Thoracic aorta endothelial cell (primary cell): ENCODE measurements at places on chromosomes 1 and 21. TPM values are rescaled to one million over a fixed set of nuclear protein-coding genes. Genes with fewer than 3 reads are reported as not detected.

The CC2D1B gene
- 22.8 and 23.0 TPM in 2 replicates for total RNA-seq

The VANGL2 gene
- total RNA-seq = not detected in 2 replicates

The KCNJ15 gene
- 0.13 and 0.50 TPM in 2 replicates for total RNA-seq

The OR2L8 gene
- not detected in 2 replicates for total RNA-seq

The FAM167B gene
- total RNA-seq = 0.93 and 3.3 TPM in 2 replicates

The ANGPTL7 gene
- total RNA-seq = not detected in 2 replicates

The RAB42 gene
- total RNA-seq = 0.53 and 1.4 TPM in 2 replicates

The PTTG1IP gene
- 288 and 300 TPM in 2 replicates for total RNA-seq

The PTCH2 gene
- 0.13 and 0.29 TPM in 2 replicates for total RNA-seq

The C8B gene
- not detected in 2 replicates for total RNA-seq

The CYP4A22 gene
- total RNA-seq = 0.07 TPM in 1 of 2 replicates, not detected in the other

The CYP2J2 gene
- 0.22 and 0.27 TPM in 2 replicates for total RNA-seq

The EPHB2 gene
- total RNA-seq = 28.7 and 59.0 TPM in 2 replicates

The OR2L3 gene
- not detected in 2 replicates for total RNA-seq

The TMEM125 gene
- total RNA-seq = not detected in 2 replicates

The PADI3 gene
- total RNA-seq = not detected in 2 replicates

The EDN2 gene
- total RNA-seq = not detected in 2 replicates

The BCAN gene
- total RNA-seq = not detected in 2 replicates

The AIM2 gene
- 0.29 TPM in 1 of 2 replicates, not detected in the other for total RNA-seq

The FLG gene
- under 0.01 TPM in 1 of 2 replicates, not detected in the other for total RNA-seq

The MMP23B gene
- total RNA-seq = 0.13 and 0.29 TPM in 2 replicates

The TSPEAR gene
- total RNA-seq = not detected in 2 replicates

The B3GALNT2 gene
- total RNA-seq = 55.1 and 66.8 TPM in 2 replicates

The DENND2D gene
- total RNA-seq = 0.36 and 0.53 TPM in 2 replicates

The ZNF593OS gene
- total RNA-seq = not detected in 2 replicates

The SPATA46 gene
- not detected in 2 replicates for total RNA-seq

The HES3 gene
- not detected in 2 replicates for total RNA-seq

The GNB1 gene
- total RNA-seq = 170 and 177 TPM in 2 replicates

The ARHGEF16 gene
- 0.27 and 1.0 TPM in 2 replicates for total RNA-seq
